ENCODE measurements at places on chromosomes 7 and 10. TPM values are rescaled to one million over a fixed set of nuclear protein-coding genes. Genes with fewer than 3 reads are reported as not detected.

Gene ADAM22
- 0.50 TPM for total RNA-seq

Gene GNGT1
- not detected for total RNA-seq

Gene KLF14
- total RNA-seq, result not detected

Gene MAT1A
- total RNA-seq, result not detected

Gene CDH23
- total RNA-seq, result 0.26 TPM

Gene SLC13A4
- 1.6 TPM for total RNA-seq

Gene OAT
- total RNA-seq, result 211 TPM

Gene ASZ1
- not detected for total RNA-seq

Gene ANXA8L1
- total RNA-seq, result not detected

Gene MAD1L1
- total RNA-seq, result 46.9 TPM

Gene FRG2B
- not detected for total RNA-seq

Gene PNLIPRP2
- not detected for total RNA-seq

Gene PTEN
- 172 TPM for total RNA-seq

Gene SYCE1
- total RNA-seq, result 0.19 TPM

Gene PHYH
- 22.2 TPM for total RNA-seq

Gene FGF8
- not detected for total RNA-seq

Gene AGAP6
- total RNA-seq, result 2.2 TPM

Gene ABCA13
- total RNA-seq, result under 0.01 TPM

Gene FANK1
- total RNA-seq, result 5.7 TPM

Gene HNRNPH3
- total RNA-seq, result 27.6 TPM

Gene WDR37
- total RNA-seq, result 14.4 TPM

Gene PAPSS2
- total RNA-seq, result 149 TPM

Gene OR2A5
- not detected for total RNA-seq

Gene RBM28
- total RNA-seq, result 17.6 TPM

Gene STN1
- total RNA-seq, result 50.6 TPM

Gene PPIF
- total RNA-seq, result 12.5 TPM

Gene GHRHR
- total RNA-seq, result not detected

Gene MCM10
- total RNA-seq, result 5.2 TPM

Gene FAM200A
- 4.8 TPM for total RNA-seq

Gene TWIST1
- 31.2 TPM for total RNA-seq

Gene TAS2R5
- total RNA-seq, result 0.79 TPM

Gene PRKCQ
- total RNA-seq, result not detected

Gene LIPJ
- total RNA-seq, result under 0.01 TPM

Gene FAM241B
- total RNA-seq, result 0.19 TPM

Gene CTTNBP2
- 1.9 TPM for total RNA-seq

Gene HECTD2
- 7.8 TPM for total RNA-seq

Gene LZTS2
- 82.7 TPM for total RNA-seq

Gene FAM25G
- total RNA-seq, result not detected

Gene SRRM3
- total RNA-seq, result not detected

Measured in aortic smooth muscle cell (primary cell).